ENCODE measurements at places on chromosomes 13 and 19.
A peak's percentile ranks its signal among the peaks of the same experiment; 100 is the strongest.

DNA sequence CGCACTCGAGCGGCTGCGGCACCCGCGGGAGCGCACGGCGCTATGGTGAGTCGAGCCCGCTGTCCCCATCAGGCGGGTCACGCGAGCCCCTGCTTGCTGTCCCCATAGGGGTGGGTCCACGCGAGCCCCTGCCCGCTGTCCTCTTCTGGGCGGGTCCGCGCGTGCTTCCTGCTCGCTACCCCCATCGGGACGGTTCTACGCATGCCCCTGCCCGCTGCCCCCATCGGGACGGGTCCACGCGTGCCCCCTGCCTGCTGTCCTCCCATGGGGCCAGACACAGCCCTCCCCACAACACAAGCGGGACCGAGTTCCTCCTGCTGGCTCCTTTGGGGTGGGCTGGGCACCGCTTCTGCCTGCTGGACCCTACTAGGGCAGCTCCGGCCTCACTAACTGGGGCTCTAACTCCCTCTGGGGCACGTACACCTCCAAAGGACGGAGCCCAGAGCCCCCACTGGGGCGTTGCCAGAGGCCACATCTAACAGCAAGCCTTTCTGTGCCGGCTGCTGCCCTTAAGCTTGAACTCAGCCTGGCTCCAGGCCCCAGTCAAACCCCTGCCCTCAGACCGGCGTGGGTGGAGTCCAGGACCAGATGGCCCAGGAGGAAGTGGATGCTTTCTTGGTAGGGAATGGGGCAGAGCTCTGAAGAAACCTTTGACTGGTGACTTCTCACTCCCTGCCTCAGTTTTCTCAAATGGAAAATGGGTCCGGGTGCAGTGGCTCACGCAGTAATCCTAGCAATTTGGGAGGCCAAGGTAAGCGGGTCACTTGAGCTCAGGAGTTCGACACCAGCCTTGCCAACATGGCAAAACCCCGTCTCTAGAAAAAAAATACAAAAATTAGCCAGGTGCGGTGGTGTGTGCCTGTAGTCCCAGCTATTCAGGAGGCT, 722 bp downstream of the COLGALT1 start:
- no peak for DNase-seq

DNA sequence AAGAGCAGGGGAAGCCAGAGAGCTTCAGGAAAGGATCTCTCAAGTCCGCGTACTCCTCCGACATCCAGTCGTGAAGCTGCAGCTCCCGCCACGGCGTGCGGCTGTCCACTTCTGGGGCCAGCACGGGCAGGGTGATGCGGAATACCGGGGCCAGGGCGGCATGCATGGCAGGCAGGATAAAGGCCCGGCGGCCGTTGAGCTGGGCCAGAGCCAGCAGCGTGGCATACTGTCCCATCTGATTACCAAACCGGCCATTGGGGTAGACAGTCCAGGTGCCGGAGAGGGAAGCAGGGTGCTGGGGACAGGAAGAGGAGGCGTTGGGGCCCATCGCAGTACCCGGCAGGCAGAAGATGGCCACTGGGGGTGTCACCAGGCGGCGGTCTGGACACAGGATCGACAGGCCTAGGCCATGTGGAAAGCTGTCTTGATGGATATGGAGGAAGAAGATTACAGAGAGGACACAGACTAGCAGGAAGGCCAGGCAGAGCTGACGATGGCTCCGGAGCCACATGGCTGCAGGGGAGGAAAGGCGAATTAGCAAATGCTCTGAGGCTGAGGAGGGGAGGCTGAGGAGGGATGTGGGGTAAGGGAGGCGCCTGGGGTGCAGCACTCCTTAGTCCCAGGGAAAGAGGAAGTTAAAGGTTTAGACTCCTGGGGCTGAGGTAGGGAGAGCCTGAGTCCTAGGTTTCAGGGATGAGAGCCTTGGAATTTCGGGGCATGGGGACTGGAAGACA, 1.5 kb downstream of the FUT1 start:
- DNase-seq, result no peak

GRCh38 chr19:51511353-51511752, 9.8 kb upstream of the SIGLEC12 start:
- no peak for DNase-seq

DNA sequence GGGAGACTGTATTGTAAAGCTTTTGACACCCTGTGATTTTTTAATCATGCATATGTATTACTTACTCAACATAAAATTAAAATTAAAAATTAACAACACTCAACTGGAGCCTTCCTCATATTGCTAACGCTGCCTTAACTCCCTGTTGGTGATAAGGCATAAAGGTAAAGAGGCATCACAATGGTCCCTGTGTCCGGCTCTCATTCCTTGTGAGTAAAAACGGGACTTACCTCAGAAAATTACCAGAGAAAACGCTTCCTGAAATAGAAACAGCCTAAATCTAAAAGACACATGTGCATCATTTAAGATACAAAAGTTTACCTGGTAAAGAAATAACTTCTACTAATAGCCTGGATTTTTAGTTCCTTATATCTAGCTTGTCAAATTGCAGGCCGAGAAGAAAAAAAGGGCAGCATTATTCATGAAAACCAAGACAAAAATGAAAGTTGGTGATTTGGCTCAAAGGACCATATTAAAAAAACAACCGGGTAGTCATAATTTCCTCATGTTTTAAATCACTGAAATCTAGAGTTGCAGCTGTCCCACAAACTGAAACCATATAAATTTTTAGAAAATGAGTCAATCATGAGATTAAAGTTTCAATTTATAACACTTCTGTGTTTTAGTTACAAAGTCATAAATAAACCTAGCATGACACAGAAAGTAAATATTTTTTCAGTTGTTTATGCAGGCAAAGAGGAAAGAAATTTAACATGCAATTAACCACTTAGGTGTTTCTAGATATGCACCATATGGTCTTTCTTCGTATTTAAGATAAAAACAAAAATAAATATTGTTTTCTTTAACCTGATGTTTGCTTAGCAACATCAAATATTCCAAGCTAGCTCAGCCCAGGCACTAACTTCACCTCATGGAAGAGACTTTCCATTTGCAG, 94.7 kb downstream of the MIPEP start:
- no peak for DNase-seq

GRCh38 chr19:19115954-19116353, 22.3 kb downstream of the TMEM161A start:
- DNase-seq, result peak; percentile 51

GRCh38 chr13:20114066-20114610, 46.7 kb downstream of the GJA3 start:
- DNase-seq, result no peak

GRCh38 chr19:2663920-2664571, 38.4 kb downstream of the GNG7 start:
- no peak for DNase-seq

GRCh38 chr13:60583911-60584753, 187.1 kb downstream of the TDRD3 start:
- DNase-seq, result no peak

- no peak for DNase-seq
Observed at GRCh38 chr19:32223595-32224370, 121.6 kb upstream of the ZNF507 start.

DNA sequence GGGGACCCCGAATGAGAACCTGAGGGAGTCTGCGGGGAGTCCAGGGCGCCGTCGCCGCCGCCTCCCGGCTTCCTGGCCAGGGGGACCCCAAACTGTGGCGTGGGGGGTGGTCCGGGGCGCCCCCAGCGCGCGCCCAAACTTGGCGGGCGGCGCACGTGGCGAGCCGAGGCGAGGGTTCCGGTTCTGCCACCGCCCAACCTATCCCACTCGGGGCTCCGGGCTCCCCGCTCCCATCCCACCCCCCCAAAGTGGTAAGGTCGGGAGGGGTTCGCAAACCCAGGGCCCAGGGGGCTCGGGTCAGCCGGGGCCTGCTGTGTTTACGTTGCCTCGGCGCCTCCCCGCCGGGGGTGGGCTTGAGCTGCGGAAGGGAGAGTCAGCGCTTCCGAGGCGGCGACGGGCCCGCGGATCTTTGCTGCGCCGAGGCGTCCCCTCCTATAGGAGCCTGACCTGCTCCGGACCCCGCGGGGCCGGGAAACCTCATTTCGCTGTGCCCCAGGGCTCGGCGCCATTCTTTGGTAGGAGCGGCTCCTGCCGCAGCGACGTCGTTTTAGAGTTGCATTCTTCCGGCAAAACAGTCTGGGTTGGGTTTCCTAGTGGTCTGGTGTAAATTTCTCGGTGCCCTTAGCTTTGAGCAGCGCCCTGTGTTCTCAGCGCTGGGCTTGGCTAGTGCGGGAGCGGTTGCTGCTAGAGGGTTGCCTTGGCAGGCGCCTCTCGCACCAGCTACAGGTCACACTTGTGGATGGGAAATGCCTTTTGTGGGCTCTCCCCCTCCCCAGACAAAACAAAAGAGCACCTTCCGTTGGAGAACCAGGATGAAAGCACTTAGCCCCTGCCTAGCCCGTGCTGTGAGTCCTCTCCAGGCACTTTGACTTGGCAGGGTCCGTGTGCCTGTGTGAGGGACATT, 1.2 kb downstream of the DAZAP1 start:
- peak; percentile 65 for DNase-seq

DNA sequence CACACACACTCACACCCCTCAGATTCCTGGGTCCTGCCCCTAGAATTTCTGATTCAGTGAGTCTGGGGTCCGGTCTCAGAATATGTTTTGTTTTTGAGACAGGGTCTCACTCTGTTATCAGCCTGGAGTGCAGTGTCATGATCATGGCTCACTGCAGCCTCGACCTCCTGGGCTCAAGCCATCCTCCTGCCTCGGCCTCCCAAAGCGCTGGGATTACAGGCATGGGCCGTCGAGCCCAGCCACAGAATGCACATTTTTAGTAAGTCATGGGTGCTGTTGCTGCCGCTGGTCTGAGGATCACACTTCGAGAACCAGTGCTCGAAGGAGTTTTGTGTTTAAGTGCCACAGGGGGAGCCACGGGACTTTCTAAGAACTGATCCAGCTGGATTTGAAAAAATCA, 22.1 kb upstream of the TNFSF14 start:
- DNase-seq, result no peak

DNA sequence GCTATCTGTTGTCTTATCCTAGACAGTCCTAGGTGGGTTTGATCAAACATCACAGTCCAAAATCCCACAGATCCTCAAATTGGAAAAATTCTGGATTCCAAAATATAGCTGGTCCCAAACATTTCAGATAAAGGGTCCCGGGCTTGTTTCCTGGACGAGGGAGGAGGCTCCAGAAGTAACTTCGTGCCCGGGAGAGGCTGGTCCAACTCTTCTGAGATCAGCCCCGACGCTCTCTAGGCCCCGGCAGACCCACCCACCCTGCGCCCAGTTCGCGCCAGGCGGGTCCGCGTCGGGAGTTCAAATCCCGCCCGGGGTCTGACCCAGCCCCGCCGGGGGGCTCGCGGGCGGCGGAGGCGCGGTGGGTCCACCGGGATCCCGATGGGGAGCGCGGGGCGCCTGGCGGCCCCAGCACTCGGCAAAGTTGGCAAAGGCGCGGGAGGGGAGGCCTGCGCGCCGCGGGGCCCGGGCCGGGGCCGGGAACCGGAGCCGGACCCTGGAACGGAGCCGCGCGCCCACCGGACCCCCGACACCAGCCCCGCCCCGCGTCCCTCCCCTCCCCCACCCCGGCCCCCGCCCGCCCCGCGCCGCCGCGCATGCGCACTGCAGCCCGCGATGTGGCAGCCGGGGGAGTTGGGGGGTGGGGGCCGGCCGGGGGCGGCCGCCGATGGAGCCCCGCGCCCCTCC, 513 bp downstream of the MIER2 start:
- peak; percentile 38 for DNase-seq

- DNase-seq, result no peak
Observed at GRCh38 chr13:46057256-46058015, 4.9 kb upstream of the ZC3H13 start.

GRCh38 chr19:2016041-2016807, 710 bp upstream of the BTBD2 start:
- DNase-seq, result peak; percentile 52

GRCh38 chr19:1501200-1501595, 10.2 kb downstream of the REEP6 start:
- DNase-seq, result no peak

GRCh38 chr13:110445722-110446574, 115.6 kb downstream of the RAB20 start:
- DNase-seq, result no peak

DNA sequence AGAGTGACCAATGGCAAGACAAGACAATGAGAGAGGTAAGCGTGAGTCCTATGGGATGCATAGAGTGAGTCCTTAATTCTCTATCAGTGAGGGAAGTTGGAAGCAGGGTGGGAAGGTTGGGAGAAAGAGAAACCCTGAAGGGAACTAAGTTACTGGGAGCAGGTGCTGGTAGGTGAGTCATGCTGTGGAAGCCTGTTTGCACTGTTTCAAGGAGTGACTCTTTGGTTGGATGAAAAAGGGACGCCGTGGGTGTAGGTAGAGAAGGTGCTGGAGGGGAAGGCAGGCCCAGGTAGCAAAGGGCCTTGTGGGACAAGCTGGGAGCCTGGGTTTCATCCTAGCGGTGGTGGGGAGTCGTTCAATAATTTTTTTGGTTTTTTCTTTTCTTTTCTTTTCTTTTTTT, 21.9 kb downstream of the IGFL1 start:
- DNase-seq, result no peak

DNA sequence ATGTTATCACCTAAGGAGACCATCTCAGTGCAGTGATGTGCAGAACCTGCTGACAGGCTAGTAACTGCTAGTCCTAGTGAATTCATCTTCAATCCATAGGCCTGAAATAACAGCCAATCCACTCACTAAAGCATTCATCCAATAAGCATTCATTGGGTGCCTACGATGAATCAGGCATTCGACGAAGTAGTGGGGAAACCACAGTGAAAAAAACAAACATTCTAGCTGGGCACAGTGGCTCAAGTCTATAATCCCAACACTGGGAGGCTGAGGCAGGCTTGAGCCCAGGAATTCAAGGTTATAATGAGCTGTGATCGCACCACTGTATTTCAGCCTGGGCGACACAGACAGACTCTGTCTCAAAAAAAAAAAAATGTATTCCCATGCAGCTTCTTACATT, 135.6 kb downstream of the RNF17 start:
- DNase-seq, result no peak

Data from activated CD8-positive, alpha-beta memory T cell treated with anti-CD3 and anti-CD28 coated beads, Interleukin-2, amount 50 U/mL, for 4 hours (primary cell).